ENCODE measurements at places on chromosomes 6 and 20. TPM values are rescaled to one million over a fixed set of nuclear protein-coding genes. Genes with fewer than 3 reads are reported as not detected.

YIPF3 gene
- 63.0 TPM for total RNA-seq

SCGN gene
- total RNA-seq = 0.79 TPM

FLRT3 gene
- 1.0 TPM for total RNA-seq

PI3 gene
- total RNA-seq = 1.5 TPM

UST gene
- total RNA-seq = 3.4 TPM

CALHM5 gene
- total RNA-seq = 2.4 TPM

Measured in left ventricle myocardium superior (tissue), 1 donor.